ENCODE measurements at places on chromosomes 11 and 22.

GRCh38 chr11:11748706-11749365, 92.9 kb upstream of the USP47 start:
- no peak for DNase-seq

GRCh38 chr22:44449683-44450425, 48.2 kb downstream of the RTL6 start:
- no peak for DNase-seq

DNA sequence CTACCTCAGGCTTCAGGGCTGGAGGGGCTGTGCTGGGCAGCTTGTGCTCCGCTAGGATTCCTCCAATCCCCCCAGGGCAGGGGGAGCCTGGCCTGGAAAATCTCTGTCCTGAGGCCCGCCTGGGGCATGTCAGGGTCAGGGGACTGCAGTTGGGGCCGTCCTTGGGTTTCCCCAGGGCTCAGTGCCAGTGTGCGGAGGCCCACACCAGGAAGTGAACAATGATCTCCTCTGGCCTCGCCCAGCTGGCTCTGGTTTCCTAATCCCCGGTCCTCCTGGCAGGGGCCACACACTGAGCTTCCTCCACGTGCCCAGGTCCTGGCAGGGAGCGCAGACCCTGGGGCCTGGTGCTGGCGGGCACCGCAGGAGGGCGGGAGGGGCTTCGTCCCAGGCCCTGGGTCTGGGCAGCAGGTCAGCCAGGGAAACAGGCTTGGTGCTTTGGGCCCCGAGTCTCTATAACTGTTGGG, 1.4 kb upstream of the MUC2 start:
- no peak for DNase-seq

DNA sequence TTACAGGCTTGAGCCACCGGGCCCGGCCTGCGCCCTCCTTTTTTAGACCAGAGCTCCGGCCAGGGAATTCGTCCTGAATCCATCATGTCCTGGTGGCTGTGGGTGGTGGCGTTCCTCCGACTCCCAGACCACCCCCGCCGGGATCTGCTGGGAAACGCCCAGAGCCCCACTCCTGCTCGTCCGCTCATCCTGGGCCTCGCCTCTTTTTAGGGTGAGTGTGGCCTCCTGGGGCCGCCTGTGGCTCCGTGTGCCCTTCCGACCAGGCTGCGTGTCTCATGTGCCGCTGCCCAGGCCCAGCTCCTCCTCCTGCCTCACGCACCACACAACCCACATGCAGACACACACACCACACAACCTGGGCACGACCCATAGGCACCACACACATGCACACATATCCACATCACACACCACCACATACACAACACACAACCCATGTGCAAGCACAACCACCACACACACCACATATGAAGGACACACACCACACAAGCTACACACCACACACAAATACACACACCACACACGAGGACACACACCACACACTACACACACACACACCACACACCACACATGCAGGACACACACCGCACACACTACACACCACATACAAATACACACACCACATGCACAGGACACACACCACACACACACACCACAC, 946.2 kb downstream of the BRD1 start:
- no peak for DNase-seq

- DNase-seq, result no peak
These were observed 1122.3 kb downstream of the BRD1 start for GRCh38 chr22:48705159-48705916.

DNA sequence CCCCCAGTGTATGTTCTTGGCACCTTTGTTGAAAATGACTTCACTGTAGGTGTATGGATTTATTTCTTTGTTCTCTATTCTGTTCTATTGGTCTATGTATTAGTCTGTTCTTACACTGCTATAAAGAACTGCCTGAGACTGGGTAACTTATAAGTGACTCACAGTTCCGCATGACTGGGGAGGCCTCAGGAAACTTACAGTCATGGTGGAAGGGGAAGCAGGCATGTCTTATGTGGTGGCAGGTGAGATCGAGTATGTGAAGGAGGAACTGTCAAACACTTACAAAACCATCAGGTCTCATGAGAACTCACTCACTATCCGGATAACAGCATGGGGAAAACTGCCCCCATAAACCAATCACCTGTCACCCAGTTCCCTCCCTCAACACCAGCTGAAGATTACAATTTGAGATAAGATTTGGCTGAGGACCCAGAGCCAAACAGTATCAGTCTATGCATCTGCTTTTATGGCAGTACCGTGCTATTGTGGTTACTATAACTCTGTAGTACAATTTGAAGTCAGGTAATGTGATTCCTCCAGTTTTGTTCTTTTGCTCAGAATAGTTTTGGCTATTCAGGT, 836.2 kb downstream of the DLG2 start:
- DNase-seq, result no peak

GRCh38 chr11:132448334-132448995, 1078.0 kb downstream of the NTM start:
- DNase-seq, result no peak

DNA sequence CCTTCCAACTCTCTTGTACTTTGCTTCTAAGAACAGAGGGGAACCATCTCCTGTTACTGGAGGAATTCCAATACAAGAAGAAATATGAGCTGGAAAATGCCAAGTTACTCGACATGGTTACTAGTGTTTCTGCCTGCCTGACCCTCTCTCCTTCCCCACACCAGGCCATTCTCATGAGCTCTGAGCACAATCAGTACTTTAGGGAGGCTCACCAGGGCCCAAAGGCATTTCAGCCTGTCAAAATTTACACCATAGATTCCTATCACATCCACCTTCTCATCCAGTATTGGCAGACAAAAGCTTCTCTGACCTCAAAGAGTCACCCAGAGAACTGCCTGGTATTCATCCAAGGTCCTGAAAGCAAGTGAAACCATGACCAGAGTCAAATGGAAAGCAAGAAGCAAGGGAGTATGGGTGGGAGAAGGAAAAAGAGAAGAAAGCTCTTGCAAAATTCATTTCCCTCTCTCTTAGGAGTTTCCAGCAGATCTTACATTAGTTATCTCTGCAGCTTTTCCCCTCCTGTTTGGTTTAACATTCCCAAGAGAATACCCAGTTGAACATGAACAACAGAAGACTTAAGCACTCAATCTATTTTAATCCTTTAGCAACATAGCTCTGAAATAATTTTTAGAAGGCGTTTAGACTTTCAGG, 58.7 kb upstream of the NCAM1 start:
- no peak for DNase-seq

GRCh38 chr11:104547996-104548661, 350.1 kb downstream of the CASP12 start:
- DNase-seq, result no peak

- no peak for DNase-seq
These were observed 13.1 kb downstream of the MGAT3 start for GRCh38 chr22:39469681-39470450.

GRCh38 chr22:31173386-31174145, 13.6 kb downstream of the RNF185 start:
- DNase-seq, result no peak

DNA sequence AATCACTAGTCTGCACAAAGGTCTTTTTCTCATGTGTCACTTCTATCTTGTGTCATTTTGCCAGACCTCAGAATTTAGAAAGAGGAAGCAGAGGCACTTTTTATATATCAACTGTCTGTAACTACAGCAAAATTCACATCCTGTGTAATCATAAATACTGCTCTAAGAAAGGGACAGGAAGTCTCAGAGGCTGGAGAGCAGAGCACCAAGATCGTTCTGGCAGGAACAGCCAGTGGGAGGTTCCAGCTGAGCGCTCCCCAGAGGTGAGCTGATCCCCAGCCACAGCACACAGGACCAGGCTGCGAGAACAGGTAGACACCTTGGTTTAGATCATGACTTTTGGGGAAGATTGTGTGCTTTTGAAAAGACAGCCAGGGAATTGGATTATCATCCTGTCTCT, at the start of gene MS4A7:
Gene MS4A7, plus strand, starts transcription at position 179 of the 400 bp plus-strand sequence. CDS start 4,610 bp downstream, outside the sequence.
- no peak for DNase-seq

GRCh38 chr11:66142370-66143263, 72.5 kb downstream of the PACS1 start:
- no peak for DNase-seq

DNA sequence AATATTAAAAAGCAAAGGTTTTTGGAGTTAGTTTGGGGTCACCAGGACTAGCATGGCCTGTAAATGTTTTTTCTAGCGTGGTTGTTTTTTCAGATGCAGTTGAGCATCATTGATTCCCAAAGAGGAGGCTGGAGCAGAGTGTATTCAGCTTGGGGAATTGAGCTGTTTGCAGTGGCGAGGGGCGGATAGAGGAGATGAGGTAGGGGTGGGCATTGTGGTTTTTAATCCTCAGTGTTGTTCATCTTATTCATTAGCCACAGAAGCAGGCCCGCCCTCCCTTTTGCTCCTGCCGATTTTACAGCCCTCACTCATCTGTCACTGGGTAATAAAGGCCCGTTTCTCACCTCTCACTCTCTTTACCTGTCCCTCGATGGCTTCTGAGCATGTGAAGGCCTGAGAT, 51.4 kb downstream of the NF2 start:
- no peak for DNase-seq

- no peak for DNase-seq
These were observed 5.1 kb downstream of the TBX1 start for GRCh38 chr22:19765477-19766239.

- no peak for DNase-seq
These were observed 196.0 kb downstream of the TENM4 start for GRCh38 chr11:79244798-79245197.

GRCh38 chr11:67371911-67372320, 1.5 kb downstream of the CLCF1 start:
- DNase-seq, result no peak

DNA sequence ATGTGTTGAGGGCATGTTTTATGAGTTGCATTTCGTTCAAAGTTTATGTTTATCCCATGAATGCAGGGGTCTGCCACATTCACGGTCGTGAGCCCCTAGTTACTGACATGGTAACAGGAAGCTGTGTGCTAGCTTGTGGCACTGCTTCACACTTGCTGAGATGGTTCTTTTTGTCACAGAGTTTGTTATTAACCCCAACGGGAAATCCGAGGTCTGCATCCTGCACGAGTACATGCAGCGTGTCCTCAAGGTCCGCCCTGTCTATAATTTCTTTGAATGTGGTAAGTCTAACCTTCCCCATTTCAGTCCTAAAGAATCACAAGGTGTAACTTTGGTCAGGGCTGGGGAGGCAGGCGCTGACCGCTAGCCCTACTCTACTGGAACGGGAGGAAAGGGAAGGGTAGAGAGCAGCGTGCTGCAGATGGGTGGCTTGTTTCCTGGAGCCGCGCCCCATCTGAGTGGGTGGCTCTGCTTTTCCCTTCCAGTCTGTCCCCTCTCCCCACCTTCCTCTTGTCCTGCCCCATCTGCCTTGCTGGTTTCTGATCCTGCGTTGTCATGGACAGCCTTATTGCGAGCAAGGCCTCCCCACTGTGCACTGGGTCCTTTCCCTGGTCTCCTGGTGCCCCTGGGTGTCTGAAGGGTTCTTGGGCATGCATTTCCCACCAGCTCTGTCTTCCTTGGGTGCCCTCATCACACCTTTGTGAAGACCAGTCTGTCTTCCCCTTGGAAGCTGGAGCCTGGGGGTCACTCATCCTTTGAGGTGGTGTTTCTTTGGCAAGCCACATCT, 11.8 kb downstream of the DGCR8 start:
- no peak for DNase-seq

DNA sequence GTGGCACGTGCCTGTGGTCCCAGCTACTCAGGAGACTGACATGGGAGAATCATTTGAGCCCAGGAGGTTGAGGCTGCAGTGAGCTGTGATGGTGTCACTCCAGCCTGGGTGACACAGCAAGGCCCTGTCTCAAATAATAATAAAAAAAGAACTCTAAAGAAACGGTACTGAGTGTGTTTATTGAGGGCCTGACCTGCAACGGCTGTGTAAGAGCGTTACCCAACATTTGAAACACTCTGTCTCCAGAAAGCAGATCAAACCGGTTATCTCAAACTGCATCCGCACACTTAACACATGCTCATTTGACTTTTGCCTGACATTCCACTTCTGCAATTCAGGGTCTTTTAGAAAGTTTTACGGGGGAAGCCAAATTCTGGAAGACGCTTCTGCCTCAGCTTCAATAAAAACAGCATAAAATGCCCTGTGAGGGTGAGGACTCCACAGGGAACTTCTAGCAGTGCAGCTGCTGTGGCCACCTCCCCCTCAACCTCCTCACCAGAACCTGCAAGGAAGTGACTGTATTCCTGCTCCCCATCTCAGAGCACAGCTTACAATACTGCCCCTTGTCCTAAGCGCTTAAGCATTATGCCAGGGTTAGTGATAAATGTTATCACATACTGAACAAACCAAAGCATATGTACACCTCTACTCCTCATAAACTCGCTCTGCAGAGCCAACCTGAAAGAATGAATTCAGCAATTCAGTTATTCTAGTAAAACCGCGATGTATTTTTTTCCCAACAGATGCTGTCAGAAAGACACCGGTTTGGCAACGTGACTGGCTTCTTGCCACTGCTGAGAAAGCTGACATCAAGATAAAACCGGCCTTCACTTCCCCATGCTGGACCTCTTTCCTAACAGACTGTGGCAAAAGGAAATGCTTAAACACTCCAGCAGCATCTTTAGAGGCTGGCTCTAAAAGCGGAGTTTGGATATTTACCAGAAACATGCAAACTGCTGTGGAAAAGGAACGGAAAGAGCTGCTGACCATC, 52.2 kb downstream of the PRDM10 start:
- DNase-seq, result no peak

GRCh38 chr11:121540627-121541026, 87.9 kb upstream of the SORL1-AS1 start:
- DNase-seq, result no peak

DNA sequence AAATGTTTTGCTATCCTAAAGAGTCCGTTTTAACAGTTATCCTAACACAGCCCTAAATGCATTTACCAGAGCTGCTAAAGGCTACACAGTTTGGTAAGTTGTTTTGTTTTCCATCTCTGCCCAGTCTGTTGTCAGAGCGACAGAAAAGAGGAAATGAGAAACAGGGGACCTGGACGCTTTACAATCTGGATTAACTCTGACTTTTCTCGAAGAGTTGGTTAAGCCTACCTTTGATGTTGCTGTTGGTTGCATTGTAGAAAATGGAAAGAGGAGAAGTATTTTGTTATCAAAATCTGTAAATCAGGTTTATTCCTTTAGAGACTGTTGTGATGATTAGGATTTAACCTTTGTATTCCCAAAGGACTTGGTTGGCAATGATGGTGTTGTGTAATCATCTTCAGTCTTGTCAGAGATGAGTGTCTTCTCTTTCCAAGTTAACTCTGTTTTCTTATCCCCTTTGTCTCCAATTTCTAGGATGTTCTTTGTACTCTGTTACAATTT, 481 bp downstream of the ANGPTL5 start:
- no peak for DNase-seq

GRCh38 chr11:11346303-11346702, 6.7 kb downstream of the CSNK2A3 start:
- no peak for DNase-seq

DNA sequence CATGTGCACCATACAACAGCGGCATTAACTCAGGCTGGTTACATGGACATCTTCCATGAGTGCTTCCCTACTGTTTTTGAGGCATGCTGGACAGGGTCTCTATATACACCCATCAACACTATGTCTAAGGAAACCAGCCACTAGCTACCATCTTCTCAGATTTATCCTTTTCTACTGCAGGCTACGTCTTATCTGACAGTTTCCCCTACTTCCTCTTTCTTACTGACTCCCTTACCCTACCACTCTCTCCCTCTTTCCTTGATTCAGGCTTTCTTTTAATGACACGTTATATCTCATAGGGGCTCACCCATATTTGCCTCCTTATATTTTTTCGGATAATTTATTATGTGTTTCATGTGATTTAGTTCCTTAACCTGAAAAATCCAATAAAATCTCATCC, 41.8 kb downstream of the DDI1 start:
- no peak for DNase-seq
